ENCODE measurements at places on chromosomes 13 and 19. TPM values are rescaled to one million over a fixed set of nuclear protein-coding genes. Genes with fewer than 3 reads are reported as not detected.

DNA sequence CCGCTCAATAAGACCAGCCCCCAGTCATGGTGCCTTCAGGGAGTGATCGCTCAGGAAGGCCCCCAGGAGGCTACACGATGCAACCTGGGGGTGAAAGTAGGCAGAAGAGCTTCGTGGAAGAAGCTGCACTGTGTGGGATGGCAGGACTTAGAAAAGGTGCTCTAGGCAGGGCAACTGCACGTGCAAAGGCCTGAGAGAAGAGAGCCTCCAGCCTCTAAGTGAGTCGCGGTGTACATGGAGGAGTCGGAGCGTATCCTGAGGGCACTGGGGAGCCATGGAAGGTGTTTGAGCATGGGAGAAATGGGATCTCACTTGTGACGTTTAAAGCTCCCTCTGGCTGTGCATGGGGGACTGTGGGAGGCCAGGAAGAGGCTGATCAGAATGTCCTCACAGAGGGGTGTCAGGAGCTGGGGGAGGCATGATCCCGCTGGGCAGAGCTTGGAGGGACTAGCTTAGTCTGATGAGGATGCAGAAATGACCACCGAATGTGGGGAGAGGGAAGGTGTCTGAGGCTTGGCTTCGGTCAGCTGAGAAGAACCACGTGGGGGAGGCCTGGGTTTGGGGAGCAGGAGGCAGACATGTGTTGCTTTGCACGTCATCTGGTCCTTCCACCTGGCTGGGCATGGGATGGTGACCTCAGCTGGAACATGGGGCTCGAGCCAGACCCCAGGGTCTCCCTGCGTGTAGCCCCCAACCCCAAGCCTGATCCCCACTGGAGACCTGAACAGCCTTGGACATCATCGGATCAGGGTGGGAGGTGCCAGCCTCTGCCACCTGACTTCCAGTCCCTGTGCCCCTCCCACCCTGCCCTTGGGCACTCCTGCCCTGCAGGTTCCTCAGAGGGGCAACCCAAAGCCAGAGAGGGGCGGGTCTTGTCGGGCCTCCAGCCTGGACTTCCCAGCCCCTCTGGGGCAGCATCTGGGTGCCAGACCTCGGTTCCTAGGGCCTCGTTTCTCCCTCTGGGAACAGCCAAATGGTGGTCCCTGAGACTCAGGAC is 1.1 kb downstream of the APC2 start:
- H3K4me3 ChIP-seq: no peak overlapping the region
- H3K27ac ChIP-seq: no peak overlapping the region

Gene TEAD2
- total RNA-seq: 40.1 TPM

DNA sequence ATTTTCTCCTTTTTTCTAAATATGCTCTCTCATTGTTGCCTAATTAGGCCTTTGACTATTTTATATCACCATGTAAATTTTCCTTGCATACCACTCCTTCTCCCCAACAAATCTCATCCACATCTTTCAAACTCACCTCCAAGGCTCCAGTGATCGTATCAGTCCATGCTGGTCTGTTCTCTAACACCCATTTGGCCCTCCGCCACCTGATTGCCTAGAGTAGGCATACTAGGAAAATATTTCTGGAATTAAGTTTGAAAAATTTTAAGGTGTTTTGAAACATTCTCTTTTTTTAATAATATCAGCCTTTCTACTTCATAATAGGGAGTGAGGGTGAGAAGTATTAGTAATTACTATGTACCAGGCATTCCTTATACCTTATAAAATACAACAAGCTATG is 473.9 kb downstream of the FGF9 start:
- no peak overlapping the region for H3K27ac ChIP-seq
- H3K4me1 ChIP-seq: no peaks in the 10 kb centered on the region
- no peak overlapping the region for H3K4me3 ChIP-seq
- DNase-seq: no peak

Gene ERCC5
- 99.2 TPM for total RNA-seq

GRCh38 chr13:99434258-99434788 is 66.9 kb upstream of the TM9SF2 start:
- peaks cover 15% of the 10 kb centered on the region for H3K4me1 ChIP-seq
- peaks cover 12% of the 10 kb centered on the region for H3K27me3 ChIP-seq
- H3K36me3 ChIP-seq: no peaks in the 10 kb centered on the region
- DNase-seq: no peak

- H3K4me3 ChIP-seq: no peak overlapping the region
- no peaks in the 10 kb centered on the region for H3K36me3 ChIP-seq
- DNase-seq: no peak
- H3K4me1 ChIP-seq: no peaks in the 10 kb centered on the region
- no peaks in the 10 kb centered on the region for H3K27me3 ChIP-seq
- no peak overlapping the region for H3K27ac ChIP-seq
Measured at GRCh38 chr13:58056426-58056825, 424.9 kb downstream of the PCDH17 start.

All from osteoblast (primary cell).